ENCODE measurements at places on chromosomes 6 and 20.

GRCh38 chr6:34615574-34616226, 59.6 kb upstream of the SPDEF start:
- DNase-seq = no peak

DNA sequence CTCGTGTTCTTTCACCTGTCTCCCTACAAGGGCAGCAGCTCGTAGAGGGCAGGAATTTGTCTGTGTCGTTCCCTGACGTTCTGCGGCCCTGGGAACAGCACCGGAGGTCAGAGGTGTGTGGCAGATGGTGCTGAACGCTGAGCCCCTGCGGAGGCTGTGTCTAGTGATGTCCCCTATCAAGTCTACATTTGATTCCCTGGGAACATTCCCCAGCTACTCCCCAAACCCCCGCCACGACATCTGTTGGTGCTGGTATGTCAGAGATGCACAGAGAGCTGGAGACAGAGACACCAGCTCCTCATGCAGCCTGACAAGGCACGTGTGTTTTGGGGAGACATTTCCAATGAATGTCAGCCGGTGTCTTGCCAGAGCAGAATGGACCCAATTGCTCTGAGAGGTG, 7.7 kb downstream of the PMEPA1 start:
- no peak for DNase-seq

DNA sequence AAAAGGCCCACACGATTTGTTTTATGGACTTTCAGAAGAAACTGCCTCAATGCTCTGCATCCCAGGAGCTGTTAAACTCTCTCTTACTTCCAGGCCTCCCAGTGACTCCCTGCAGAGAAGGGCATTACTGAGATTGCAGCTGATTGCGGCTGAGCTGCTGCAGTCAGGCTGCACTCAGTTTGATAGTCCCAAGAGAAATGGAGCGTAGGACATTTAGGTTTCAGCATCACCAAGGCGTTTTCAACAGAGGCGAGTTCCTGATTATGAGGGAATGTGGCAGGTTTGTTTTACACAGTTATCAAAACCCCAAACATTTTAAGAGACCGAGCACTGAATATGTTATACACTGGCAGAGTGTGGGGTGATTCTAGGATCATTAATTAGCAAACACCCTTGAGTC, 145.6 kb downstream of the TBX18 start:
- no peak for DNase-seq

DNA sequence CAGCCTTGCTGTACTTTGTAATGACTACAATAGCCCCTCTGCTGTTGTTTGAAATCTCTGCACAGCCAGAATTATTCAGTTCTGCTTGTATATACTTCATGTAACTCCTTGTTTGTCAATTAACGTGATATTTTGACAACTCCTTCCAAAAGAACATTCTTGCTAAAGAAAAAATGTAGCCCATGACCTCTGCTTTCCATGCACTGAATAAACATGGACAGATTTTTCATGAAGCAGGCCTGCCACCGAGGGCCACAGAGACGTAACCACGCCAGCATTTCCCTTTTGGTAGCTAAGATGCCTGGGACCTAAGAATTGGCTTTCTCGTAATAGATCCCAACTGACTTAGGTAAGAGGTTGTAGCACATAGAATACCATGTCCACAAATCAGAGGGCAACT, 135.9 kb downstream of the MYLK4 start:
- no peak for DNase-seq

DNA sequence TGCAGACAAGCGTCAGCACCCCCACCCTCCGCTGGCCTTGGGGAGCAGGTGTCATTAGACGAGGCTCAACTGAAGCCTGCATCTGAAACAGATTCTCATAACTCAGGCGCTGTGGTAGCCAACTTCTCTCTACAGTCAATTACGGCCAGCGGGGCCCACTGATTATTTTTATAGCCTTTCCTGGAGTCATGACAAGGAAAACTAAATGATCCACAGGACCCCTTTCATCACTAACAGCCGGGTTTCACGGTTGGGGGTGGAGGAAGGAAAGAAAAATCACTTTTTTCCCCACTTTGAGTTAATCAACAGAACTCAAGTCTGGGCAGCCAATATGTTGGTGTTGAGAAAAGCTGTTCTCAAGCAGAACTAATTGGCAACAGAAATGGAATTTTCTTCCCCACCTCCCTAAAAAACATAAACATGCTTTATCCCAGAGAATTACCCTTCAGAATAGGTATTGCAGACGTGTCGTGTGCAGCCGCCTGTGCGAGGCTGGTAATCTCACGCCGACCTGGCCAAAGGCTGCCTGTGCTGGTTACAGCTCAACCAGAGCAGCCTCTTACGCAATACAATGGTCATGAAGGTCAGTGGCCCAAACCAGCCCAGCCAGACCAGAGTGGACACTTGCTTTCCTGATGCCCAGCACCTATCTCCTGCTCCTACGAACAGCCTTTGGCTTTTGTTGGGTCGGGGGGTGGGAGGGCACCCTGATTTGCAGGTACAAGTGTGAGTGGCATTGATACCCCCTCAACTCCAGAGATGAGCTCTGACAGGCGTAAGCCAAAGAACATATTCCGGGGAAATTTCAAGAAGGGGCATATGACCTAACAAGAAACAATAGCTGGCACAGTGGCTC, 11.0 kb downstream of the RIPOR3 start:
- peak; percentile 37 for DNase-seq

DNA sequence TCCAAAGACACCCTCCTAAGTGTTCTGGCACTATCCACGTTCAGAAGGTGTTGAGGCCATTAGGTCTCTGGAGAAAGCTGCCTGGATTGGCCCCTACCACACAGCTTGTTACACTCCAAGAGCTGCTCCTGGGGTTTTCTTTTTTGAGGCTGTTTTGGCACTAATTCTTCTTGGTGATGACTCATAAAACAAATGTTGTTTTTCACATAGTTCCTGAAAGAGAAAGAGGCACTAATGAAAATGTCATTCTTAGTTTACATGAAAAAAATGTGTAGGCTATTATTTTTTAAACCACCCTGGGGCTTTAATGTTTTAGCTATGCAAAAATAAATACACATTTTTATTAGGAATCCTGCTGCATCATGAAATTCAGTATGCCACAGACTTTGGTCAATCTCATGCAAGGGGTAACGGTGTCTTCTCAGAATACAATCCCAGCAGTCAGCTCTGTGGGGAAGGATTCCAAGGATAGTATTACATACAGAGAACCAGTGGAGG, 38.1 kb downstream of the TBPL1 start:
- peak; percentile 52 for DNase-seq

- DNase-seq = no peak
These were observed 516.9 kb upstream of the JAG1 start for GRCh38 chr20:11190741-11191140.

GRCh38 chr6:34574647-34575293, 18.6 kb upstream of the SPDEF start:
- DNase-seq = no peak

- DNase-seq = no peak
These were observed 236.4 kb downstream of the LRFN2 start for GRCh38 chr6:40350747-40351217.

DNA sequence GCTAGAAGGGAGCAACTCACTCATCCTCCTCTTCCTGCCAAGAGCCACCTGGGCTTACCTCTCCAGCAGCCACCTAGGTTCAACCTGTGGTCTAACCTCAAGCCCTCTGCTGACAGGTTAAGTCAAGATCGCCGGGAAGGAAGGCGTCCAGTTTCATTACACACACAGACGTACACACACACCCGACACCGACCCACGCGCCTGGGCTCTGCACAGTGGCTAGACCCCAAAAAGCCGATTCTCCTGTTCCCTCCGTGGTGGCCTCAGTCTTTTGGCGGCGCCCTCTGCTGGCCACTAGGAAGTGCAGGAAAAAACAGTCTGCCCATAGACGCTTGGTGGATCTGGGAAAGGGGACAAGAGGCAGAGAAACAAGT, 52.8 kb downstream of the MRPL14 start:
- DNase-seq = peak; percentile 89

GRCh38 chr6:15674690-15675386, 12.0 kb upstream of the DTNBP1 start:
- no peak for DNase-seq

DNA sequence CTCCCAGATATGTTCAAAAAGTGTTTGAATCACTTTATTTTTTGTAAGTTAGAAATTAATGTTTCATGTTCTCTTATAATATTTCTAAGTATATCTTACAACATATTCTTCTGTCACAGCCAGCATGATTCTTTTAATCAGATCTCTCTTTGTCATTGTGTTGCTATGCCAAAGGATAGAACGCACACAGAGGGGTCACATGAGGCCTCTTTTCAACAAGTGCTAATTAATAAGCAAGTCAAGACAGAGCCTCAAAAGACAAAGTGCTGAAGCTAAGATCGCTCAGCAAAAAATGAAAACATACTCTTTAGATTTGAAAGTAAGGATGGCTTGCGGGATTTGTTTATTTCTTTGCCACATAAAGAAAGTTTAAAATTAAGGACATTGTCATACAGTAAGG, 508.8 kb upstream of the PTCHD4 start:
- DNase-seq = no peak

- DNase-seq = peak; percentile 52
These were observed 10.7 kb downstream of the RFPL4B start for GRCh38 chr6:112357791-112358190.

DNA sequence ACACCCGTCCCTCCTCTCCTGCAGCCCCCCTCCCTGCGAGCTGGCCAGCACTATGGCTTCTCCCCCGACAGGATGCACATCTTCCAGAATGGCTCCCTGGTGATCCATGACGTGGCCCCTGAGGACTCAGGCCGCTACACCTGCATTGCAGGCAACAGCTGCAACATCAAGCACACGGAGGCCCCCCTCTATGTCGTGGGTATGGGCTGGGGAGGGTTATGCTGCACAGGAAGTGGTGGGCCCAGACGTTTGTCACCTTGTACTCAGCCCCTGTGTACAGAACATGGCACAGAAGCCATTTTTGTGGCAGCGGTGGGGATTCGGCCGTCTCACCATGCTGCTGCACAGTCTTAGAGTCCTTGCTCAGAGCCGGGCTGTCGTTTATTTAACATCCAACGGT, 29.0 kb upstream of the SRF start:
- no peak for DNase-seq

DNA sequence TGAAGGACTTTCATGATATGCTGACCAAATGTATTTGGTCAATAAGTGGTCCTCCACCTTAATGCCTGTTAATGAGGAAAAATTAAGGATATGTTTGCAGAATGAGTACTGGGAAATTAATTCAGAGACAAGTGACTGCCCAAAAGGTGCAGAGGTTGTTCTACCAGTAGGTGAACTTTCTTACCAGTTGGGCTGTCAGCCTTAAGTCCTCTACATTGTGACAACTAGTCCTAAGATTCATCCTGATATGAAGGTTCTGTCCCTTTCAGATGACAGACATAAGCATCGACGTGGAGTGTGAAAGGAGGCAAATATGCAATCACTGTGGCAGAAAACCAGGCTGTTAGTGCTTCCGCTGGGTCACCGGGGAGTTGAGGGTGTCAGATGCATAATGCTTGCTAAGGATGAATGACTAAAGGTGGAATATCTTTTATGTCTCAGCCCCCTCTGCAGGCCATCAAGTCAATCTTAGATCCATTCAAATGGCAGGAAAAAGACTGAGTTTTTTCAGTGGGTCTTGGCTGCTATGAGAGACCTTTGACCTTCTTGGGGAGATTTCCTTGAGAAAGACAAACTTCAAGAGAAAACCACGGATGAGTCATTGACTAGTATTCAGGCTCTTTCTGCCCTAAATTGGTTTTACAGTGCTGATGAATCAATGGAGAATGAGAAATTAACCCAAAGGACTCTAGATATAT, 226.0 kb downstream of the TPBG start:
- peak; percentile 32 for DNase-seq

DNA sequence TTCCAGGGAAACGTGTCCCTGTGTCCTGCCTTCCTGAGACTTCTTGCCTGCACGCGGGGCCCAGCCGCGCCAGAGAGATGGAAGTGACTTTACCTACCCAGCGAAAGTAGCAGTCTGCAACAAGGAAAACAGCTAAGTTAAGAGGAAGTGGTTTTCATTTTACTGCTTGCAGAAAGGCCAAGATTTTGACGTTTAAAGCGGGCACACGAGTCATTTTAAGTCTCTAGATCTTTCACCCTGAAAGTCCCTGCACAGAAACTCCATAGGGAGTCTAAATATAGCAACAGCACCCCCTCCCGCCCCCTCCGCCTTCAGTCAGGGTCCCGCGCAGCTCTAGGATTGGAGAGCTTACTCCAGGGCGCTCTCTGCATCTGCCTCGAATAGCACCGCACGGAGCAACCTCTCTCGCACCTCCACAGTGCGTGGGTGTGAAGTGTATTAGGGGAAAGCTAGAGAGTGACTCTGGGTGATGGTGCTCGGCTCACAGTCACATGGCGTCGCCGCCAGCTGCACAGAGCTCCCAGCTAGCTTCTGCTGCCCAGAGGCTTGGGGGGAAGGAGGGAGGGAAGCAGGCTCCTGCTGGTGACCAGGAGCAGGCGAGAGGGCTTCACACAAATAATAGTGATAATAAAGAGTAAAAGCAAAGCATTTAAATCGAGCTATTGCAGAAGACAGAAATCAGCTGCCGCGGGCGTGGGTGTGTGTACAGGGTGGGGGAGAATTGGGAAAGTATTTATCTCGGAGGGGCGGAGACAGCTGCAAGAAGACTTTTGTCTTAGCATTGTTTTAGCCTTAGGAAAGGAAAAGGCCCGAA, 1.8 kb upstream of the KCNQ5 start:
- peak; percentile 68 for DNase-seq

- DNase-seq = peak; percentile 90
These were observed 51.3 kb downstream of the PTPN1 start for GRCh38 chr20:50561379-50562078.

- DNase-seq = no peak
These were observed 35.3 kb downstream of the ZMYND8 start for GRCh38 chr20:47320990-47321805.

GRCh38 chr6:41023114-41023513, 15.9 kb downstream of the UNC5CL start:
- no peak for DNase-seq

- no peak for DNase-seq
These were observed 377.1 kb downstream of the ADGRB3 start for GRCh38 chr6:69012211-69012610.
